ENCODE measurements at places on chromosomes 11 and 22.

- DNase-seq = no peak
Observed at GRCh38 chr11:32290783-32291182, 144.6 kb downstream of the WT1 start.

DNA sequence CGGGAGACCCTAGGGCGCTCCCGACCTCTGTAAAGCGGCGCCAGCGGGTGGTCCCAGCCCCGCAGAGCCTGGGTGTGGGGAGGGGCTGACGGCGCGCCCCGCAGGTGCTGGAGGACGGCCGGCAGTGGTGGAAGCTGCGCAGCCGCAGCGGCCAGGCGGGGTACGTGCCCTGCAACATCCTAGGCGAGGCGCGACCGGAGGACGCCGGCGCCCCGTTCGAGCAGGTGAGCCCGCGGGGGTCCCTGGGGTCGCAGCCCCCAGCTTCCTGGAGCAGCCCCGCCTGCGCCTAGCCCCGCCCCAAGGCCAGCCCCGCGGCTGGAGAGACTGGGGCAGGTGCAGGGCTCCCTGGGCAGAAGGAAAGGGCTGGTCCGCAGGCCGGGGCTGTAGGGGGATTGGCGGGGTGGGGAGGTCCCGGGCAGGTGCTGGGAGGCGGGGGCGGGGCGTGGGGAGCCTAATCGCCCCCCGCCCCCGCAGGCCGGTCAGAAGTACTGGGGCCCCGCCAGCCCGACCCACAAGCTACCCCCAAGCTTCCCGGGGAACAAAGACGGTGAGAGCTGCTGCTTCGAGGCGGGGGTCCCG, 19.7 kb downstream of the EPS8L2 start:
- no peak for DNase-seq

- DNase-seq = no peak
Observed at GRCh38 chr11:35488117-35488516, 37.3 kb downstream of the PAMR1 start.

- DNase-seq = no peak
Observed at GRCh38 chr11:134642206-134642605, 230.2 kb upstream of the B3GAT1 start.

DNA sequence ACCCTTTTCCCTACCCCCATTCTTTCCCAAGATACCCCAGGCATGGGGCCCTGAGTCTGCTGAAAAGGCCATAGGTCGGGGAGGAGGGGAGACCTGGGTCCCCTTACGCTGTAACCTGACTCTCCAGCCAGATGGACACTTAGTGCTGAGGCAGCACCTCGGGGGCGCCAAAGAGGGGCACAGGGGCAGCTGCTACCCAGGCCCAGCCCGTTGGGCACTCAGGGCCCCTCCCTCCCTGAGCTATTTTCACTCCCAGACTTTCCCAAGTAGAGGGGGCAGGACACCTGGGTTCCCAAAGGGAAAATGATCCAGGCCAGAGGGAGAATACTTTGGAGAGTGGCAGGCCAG, 933 bp downstream of the ACTN3 start:
- no peak for DNase-seq

Measured in activated CD8-positive, alpha-beta memory T cell treated with anti-CD3 and anti-CD28 coated beads, Interleukin-2, amount 50 U/mL, for 4 hours (primary cell).